ENCODE measurements at places on chromosomes 1 and 21. TPM values are rescaled to one million over a fixed set of nuclear protein-coding genes. Genes with fewer than 3 reads are reported as not detected.
A peak's percentile ranks its signal among the peaks of the same experiment; 100 is the strongest.

GRCh38 chr1:214403431-214403830 lies 122.5 kb downstream of the SMYD2 start:
- peak; percentile 21 for DNase-seq

- no peak for DNase-seq
Measured at GRCh38 chr1:221509575-221510355, 232.1 kb downstream of the DUSP10 start.

DNA sequence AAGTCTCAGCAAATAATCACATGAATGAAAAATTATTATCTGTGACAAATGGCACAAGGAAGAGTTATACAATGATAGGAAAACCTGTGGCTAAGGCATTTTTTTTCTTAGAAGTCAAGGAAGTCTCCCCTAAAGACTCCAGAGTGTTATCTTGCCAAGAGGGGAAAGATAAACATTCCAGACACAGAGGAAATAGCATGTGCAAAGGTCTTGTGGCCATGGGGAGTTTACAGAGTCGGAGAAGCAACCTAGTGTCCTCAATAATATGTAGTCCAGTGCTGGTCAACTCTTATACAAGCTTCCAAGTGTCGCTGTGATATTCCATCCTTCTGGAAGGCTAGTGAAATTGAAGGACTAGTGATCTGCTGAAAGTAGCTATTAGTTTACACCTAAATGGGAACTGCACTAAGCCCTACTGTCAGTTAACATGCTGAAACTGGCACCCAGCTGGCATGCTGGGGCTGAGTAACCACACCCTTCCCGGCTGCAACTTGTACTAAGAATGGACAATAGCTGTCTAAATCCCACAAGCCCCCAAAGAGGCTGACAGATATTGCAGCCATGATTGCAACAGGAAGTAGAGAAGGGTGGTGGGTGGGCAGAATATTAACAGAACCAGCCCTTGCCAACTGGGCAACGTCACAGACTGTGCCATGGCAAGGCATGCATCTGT lies 11.5 kb upstream of the ATP1B1 start:
- no peak for DNase-seq

DNA sequence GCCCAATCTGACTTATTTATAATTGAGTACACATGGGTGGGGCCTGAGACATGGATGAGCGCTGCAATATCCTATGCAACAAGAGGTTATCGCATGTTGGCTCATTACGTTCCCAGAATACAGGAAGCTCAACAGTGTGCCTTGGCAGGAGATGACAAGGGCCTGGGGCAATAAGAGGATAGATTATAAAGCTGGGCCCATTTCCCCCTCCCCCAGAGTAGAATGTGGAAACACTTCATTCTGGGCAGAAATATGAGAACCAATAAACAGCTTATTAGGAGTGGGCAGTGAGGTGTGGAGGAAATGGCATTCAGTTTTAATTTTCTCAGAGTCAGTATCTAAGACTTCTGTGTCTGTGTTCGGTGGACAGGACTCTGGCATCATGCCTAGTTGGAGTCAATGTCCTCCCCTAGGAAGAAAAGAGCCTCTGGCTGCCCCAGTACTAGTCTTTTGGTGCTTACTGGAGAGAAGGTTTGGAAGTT lies 92.8 kb downstream of the PIK3R3 start:
- peak; percentile 61 for DNase-seq

DNA sequence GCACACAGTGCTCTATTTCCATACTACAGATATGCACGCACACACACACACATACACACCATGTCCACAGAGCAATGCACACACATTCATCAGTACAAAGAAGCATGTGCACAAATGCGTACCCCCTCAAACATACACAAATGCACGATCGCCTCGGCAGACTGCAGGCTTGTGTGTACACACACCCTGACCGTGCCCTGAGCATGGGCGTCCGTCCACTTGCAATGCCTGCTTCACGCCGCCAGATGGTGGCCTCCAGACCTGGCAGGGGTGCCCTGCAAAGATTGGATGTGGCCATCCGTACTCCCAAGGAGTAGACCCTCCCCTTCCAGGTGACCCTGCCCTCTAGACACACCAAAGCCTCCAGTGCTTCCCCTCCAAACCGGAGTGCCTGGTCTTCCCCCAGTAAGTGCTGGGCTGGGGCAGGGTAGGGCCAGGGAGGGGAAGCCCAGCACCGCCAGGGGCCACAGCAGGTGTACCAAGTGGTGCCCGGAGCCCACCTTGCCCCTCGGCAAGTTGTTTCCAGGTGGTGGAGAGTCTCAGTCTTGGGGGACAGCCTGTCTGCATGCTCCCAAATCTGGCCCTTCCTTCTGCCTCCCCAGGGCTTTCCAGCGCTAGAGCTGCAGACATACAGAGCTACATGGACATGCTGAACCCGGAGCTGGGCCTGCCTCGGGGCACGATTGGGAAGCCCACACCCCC lies 20.6 kb downstream of the ESPN start:
- DNase-seq, result peak; percentile 72

DNA sequence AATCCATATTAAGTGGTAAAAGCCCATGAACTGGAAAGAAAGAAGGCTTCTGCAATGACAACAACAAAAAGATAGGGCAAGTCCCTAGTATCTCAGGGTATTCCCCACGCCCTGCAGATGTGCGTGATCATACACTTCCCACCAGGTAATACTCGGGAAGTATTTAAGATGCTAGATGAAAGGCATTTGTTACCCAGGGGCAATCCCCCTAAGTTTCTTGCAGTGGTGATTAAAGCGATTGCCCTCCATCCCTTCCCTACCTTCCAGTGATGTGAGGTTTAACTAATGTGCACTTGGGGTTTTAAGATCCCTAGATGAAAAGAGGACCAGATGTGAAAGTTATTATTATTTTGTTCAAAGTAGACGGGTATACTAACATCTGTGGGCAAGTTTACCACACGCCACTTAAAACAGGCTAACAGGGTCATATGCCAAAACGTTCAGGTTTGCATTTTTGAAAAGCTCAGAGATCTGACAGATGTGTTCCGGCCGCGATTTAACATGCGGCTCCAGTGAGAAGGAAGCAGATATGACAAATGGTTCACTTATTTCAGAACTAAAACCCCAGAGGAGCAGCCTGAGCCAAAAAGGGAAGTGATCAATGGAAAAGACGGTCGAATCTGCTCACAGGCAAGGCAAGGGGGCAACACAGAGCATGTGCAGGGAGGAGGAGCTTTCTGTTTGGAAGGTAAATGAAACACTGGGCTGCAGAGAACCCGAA lies 17.4 kb downstream of the TIAM1 start:
- peak; percentile 12 for DNase-seq

- no peak for DNase-seq
Measured at GRCh38 chr1:66356605-66357004, 177.3 kb upstream of the SGIP1 start.

GRCh38 chr21:37507716-37508115 lies 141.1 kb downstream of the DYRK1A start:
- DNase-seq, result no peak

DNA sequence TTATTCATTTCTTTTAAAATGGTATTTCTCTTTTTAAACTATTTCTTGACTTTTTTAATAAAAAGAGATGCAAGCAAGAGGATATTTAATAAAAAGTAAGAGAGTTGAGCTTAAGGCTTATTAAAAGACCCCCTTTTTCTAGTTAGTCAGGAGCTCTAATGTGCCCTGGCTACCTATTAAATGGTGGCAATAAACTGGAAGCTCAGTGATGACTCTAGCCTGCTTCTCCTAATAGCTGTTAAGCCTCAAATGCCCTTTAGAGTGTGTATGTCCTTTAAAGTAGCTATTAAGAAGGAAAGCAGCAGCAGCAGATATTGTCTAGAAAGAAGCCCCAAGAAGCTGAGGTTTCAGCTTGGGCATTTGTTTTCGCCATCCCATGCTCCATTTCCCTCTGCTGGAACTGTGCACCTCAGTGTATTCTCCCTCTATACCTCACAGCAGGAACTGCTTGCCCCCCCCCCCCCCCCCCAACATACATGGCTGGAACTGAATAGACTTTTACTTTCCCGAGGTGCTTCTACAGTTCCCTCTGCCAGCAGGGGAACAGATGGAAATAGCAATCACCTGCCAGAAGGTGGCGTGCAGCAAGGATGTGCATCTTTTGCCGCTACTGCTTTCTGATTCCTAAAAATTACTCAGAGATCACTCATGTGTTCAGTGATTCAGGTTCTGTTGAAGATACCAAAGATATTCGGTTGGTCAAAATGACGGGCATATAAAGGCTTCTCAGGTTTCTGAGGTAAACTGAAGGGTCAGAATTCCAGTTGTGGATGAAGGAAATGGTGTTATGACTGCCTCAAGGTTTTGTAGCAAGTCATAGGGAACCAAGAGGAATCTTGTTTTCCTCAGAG lies 2.5 kb downstream of the RGS4 start:
- DNase-seq, result peak; percentile 88

GRCh38 chr21:45556645-45557615 lies 14.7 kb upstream of the SLC19A1 start:
- DNase-seq, result no peak

DNA sequence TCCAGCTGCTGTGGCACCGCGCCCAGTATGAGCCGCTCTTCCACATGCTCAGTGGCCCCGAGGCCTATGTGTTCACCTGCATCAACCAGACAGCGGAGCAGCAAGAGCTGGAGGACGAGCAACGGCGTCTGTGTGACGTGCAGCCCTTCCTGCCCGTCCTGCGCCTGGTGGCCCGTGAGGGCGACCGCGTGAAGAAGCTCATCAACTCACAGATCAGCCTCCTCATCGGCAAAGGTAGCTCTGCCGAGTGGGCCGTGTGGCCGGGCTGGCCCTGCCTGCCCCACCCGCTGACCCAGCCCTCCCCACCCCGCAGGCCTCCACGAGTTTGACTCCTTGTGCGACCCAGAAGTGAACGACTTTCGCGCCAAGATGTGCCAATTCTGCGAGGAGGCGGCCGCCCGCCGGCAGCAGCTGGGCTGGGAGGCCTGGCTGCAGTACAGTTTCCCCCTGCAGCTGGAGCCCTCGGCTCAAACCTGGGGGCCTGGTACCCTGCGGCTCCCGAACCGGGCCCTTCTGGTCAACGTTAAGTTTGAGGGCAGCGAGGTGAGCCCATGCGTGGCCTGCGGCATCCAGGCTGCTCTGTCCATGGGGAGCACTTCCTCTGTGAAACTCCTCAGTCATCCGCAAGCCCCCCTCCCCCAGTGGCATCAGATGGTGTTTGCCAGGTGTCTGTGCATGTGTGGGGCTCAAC lies 64.2 kb downstream of the PIK3CD start:
- no peak for DNase-seq

- DNase-seq, result no peak
Measured at GRCh38 chr1:89484092-89485038, 40.3 kb upstream of the LRRC8B start.

- no peak for DNase-seq
Measured at GRCh38 chr1:31739346-31739745, 24.8 kb downstream of the ADGRB2 start.

DNA sequence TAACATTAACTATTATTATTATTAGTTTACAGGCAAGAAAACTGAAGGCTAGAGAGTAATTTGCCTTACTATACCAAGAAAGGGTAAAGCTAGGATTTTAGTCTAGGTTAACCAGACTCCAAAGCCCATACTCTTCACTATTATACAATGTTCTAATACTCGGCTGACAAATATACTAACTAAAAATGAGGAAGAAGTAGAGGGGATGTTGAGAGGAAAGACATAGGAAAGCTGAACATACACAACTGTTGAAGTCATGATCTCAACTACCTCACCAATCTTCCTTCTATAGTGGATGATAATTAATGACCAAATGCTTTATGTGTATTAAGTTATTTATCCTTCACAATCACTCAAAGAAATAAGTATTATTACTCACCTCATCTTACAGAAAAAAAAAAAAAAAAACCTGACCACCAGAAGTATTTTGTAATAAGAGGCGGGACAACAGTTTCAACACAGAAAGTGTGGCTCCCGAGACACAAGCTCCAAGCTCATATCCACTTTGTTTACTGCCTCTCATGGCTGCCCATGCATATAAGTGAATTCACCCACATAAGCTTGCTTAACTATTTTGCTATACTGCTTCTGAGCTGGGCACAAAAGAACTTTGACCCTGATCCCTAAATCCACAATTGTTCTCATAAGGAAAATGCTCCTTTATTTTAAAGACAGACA lies 78.0 kb downstream of the USP1 start:
- DNase-seq, result no peak

- DNase-seq, result no peak
Measured at GRCh38 chr1:201223852-201224665, 33.4 kb downstream of the IGFN1 start.

- DNase-seq, result no peak
Measured at GRCh38 chr1:179817789-179818188, 59.8 kb downstream of the TOR1AIP2 start.

DNA sequence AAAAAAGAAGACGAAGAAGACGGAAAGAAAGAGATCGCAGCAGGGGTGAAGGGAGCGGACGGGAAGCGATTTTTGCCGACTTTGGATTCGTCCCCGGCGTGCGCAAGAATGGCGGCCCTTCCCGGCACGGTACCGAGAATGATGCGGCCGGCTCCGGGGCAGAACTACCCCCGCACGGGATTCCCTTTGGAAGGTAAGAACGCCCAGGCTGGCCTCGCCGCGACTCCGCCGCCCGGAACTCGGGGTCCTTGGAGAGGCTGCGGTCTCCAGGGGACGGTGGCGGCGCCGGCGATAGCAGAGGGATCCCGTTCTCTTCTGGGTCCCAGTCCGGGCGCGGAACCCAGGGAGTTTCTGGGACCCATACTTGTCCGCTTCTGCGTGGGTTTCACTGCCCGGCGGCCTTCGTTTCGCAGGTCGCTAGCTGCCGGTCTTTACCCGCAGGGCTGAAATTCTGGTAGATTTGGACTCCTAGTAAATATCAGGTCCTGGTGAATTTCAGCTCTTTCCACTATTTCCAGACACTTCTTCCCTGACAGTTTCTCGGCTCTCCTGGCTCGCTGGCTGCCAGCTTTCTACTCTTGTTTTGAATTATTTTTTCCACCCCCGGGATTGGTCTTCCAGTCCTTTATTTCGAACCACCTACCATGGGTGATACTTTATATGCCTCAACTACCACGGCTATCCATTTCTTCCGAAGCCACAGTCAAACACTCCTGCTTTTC lies 1.0 kb downstream of the PAX7 start:
- no peak for DNase-seq

DNA sequence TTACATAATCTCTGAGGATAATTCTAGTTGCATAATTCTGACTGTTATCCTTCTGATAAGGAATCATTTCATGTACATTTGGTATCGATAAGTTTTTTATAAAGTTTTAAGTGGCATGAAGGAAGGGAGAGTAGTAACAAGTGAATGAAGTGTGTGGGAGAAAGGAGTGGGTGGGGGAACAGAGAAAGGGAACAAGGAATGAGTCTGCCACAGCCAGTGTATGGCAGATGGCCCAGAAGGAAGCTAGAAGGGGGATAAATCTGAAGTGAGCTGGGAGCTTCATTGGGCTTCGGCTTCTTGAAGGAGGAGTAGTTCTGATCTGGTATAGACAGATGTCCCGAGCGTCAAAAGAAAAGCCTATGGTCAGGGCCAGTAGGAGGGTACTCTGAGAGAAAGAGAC lies 18.6 kb downstream of the ZBTB40 start:
- no peak for DNase-seq

LCK gene
- 0.09 TPM for total RNA-seq

SERTAD4 gene
- 1.1 TPM for total RNA-seq

TEX38 gene
- not detected for total RNA-seq

PSMG1 gene
- total RNA-seq, result 57.3 TPM

All from dermis blood vessel endothelial cell (primary cell).